ENCODE measurements at places on chromosomes 7 and 10. TPM values are rescaled to one million over a fixed set of nuclear protein-coding genes. Genes with fewer than 3 reads are reported as not detected.

The GBX1 gene
- total RNA-seq = not detected

The INSYN2A gene
- 0.27 TPM for total RNA-seq

The TSPAN13 gene
- not detected for total RNA-seq

The DRGX gene
- not detected for total RNA-seq

The CADPS2 gene
- total RNA-seq = 26.9 TPM

The PDGFA gene
- total RNA-seq = 4.1 TPM

The UPK3BL2 gene
- total RNA-seq = not detected

The SCD gene
- 99.9 TPM for total RNA-seq

The PRKG1 gene
- 45.6 TPM for total RNA-seq

The SMKR1 gene
- 0.65 TPM for total RNA-seq

The RFC2 gene
- 39.0 TPM for total RNA-seq

The CLDN12 gene
- total RNA-seq = 47.1 TPM

The MYL10 gene
- not detected for total RNA-seq

The NPC1L1 gene
- not detected for total RNA-seq

The VSIR gene
- total RNA-seq = 20.6 TPM

The IKZF1 gene
- not detected for total RNA-seq

The AGMO gene
- total RNA-seq = not detected

The ADD3 gene
- total RNA-seq = 524 TPM

The NPSR1 gene
- not detected for total RNA-seq

All from fibroblast of the aortic adventitia (primary cell).